ENCODE measurements at places on chromosomes 12 and 14.

DNA sequence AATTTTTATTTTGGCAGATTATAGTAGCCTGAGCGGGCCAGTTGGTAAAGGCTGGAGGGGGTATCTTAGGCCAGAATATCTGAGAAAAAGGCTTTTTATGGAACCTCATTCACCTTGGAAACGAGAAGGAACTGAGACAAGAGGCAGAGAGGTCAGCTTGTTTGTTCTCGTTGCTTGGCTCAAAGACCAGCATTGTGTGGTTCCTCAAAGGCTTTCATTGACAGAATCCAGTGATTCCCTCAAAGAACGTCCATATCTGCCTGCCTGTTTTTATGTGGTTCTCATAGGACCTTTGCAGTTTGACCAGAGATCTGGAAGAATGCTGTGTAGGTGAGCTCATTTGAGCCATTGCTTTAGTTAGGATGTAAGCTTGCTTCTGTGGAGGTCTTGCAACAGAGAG is 117.3 kb downstream of the CFAP54 start:
- DNase-seq: no peak

DNA sequence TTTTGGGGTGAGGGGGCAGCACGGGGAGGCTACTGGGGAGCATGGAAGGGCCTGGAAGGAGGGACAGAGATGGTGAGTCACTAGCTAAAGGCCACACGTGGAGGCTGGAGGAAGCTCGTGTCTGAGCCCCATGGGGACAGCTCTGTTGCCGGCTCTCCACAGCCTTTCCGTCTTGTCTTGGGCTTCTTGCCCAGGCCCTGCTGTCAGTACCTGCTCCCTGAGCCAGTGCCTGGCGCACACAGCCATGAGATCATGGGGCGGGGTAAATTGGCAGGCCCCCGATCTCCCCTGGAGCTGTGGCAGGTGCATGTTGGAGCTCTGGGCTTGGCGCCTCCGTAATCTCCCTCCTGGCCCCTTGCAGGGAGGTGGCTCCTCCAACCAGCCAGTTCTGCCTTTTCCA is 16.1 kb upstream of the KRT80 start:
- no peak for DNase-seq

GRCh38 chr12:6212086-6212485 is 11.9 kb downstream of the CD9 start:
- DNase-seq: no peak

GRCh38 chr12:14394317-14395073 is 29.0 kb downstream of the ATF7IP start:
- peak; percentile 66 for DNase-seq

DNA sequence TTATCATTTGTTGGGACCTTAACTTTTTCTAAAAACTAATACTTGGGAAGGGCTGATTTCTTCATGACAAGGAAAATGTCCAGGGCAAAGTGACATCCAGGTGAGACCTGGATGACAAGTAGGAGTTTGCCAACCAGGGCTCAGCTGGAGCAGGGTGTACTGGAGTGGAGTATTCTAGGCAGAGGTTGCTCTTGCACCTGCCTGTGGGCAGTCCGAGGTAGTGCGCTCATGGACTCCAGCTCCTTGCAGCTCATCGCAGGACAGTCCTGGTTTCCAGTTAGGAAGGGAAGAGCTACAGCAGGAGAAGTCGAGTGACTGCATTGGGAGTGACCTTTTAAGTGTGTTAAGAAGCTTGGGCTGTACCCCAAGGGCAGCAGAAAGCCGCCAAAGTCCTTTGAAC is 175.9 kb downstream of the PELI2 start:
- DNase-seq: no peak

DNA sequence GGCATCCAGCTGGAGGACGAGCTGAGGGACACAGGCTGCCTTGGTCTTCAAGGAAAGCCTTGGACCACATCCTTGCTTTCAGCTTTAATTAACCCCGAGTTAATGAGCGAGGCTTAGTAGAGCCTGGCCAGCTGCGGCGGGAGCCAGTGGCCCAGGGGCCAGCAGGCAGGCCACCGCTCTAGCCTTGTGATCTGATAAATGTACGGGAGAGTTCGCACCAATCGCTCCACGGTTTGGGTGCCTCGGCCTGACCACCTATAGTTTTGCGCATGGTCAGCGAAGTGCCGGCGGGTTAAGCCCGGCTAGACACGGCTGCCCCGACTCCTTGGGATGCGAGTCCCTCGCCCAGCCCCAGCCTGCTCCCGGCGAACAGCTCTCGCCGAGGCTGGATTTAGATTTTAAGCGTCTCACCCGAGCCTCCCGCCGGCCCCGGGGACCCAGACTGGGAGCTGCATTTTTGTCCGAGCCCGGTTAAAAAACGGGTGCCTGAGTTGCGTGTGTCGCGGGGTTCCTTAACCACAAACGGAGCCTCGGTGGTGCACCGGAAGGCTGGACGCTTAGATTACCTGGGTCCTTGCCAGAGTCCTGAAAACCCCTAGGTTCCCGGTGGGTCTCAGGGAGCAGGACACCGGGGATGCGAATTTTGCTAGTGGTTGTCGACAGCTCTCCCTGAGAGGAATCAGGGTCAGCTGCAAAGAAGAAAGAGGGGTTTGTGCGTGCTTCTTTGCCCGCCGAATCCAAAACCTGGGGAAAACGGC is 2.9 kb upstream of the HOXC12 start:
- no peak for DNase-seq

DNA sequence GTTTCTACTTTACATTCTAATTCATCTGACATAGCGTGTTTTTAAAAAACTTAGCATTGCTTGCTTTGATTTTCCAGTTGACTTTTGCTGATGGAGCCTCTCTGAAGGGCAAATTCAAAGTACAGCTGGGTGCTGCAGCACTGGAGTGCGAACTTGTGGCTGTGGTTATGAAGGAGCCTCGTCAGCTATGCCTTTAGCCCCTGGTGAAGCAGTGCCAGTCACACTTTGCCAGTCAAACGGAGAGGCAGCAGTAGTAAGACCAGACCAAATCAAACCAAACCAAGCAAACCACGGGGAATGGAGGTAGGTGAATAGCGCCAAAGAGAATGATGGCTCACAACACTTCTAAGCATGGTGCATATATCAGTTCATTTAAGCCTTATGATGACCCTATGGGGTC is 15.1 kb upstream of the SLC38A2 start:
- DNase-seq: peak; percentile 74

DNA sequence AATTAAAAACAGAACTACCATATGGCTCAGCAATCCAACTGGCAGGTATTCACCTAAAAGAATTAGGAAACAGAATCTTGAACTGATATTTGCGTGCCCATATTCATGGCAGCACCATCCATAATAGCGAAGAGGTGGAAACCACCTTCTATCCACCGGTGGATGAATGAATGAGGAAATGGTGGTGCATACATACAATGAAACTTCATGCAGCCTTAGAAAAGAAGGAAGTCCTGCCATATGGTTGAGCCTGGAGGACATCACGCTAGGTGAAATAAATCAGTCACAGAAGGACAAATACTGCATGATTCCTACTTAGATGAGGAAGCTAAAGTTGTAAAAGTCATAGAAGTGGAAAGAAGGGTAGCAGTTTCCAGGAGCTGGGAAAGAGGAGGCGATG is 6.6 kb downstream of the TCL1A start:
- no peak for DNase-seq

- DNase-seq: peak; percentile 41
Observed at GRCh38 chr12:77064896-77065360, 441 bp downstream of the E2F7 start.

DNA sequence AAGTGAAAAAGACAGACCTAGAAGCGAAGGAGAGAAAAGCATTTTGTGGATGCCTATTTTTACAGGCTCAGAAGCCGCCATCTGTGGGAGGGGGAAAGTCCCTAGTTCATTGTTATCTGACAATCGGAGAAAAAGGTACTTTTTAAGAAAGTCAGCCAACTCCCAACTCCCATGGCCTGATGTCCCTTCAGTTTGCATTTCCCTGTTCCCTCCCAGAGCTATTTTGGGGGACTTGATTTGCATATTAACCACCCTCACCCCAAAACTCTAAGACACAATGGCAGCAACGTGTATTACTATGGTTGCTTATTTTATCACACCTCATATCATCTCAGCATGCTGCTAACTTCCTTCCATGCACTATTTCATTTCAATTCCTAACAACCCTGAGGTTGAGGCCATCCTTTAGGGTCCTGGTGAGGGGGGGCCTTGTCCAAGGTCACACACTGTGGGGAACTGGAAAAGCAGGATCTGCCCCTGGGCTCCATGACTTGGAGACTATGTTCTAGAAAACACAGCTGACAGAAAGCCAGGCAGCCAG is 18.7 kb downstream of the HVCN1 start:
- peak; percentile 77 for DNase-seq

GRCh38 chr14:22073801-22074200 is 400.2 kb upstream of the OR4E1 start:
- DNase-seq: no peak

GRCh38 chr12:51320695-51321320 is 3.2 kb downstream of the BIN2 start:
- no peak for DNase-seq

GRCh38 chr12:77161944-77162343 is 96.6 kb upstream of the E2F7 start:
- DNase-seq: no peak

- DNase-seq: no peak
Observed at GRCh38 chr12:4311776-4312175, 9.2 kb upstream of the TIGAR start.

DNA sequence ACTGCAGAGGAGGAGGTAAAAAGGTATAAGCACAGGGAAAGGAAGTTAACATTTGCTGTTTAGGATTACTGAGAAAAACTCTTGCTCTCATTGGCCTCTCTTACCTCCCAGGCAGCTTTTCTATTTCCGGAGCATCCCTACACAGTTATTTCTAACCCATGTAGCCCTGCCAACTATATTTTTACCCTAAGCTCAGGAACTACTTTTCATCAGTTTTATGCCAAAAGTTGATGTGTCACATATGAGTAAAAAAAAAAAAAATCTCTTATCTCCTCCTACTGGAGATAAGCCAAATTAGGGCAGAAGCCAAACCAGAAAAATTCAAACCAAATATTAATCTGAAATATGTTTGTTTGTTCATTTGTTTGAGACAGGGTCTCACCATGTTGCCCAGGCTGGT is 34.4 kb upstream of the PSMA6 start:
- no peak for DNase-seq

- no peak for DNase-seq
Observed at GRCh38 chr12:57823131-57823907, 4.8 kb upstream of the AVIL start.

DNA sequence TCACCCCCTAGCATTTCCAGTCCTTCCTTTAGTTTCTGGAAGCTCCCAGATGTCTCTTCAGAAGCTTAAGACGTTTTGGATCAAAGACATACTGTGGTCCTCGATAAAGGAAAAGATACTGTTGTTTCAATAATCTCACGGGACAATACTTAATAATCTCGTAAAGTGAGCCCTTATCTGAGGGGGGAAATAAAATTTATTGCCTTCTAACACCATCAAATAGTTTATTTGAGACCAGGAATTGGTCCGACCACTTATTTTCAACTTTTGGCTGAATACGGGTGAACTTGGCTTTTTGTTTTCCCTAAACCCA is 640 bp upstream of the G2E3 start:
- DNase-seq: no peak
